ENCODE measurements at places on chromosomes 12 and 14.

- DNase-seq = no peak
Measured at GRCh38 chr14:90302529-90303303, 29.0 kb downstream of the NRDE2 start.

GRCh38 chr12:82383930-82384552 is 25.7 kb downstream of the METTL25 start:
- no peak for DNase-seq

DNA sequence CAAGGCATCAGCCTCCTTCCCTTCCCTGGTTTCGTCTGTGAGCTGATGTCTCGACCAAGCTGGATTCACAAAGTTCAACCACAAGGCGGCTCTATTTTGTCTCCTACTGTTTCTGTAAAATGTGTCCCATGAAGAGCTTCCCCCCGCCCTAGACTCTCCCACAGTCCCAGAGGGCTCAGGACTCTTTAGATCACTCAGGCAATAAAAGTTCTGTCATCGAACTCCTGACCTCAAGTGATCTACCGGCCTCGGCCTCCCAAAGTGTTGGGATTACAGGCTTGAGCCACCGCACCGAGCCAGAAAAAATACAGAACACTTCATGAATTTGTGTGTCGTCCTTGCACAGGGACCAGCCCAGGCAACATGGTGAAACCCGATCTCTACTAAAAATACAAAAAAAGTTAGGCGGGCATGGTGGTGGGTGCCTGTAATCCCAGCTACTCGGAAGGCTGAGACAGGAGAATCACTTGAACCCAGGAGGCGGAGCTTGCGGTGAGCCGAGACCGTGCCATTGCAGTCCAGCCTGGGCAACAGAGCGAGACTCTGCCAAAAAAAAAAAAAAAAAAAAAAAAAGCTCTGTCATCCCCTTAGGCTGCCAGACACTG is 149.4 kb downstream of the BCL11B start:
- DNase-seq = no peak

- no peak for DNase-seq
Measured at GRCh38 chr12:123010110-123010509, 29.6 kb downstream of the ARL6IP4 start.

GRCh38 chr12:1418144-1418543 is 176.2 kb downstream of the FBXL14 start:
- no peak for DNase-seq

DNA sequence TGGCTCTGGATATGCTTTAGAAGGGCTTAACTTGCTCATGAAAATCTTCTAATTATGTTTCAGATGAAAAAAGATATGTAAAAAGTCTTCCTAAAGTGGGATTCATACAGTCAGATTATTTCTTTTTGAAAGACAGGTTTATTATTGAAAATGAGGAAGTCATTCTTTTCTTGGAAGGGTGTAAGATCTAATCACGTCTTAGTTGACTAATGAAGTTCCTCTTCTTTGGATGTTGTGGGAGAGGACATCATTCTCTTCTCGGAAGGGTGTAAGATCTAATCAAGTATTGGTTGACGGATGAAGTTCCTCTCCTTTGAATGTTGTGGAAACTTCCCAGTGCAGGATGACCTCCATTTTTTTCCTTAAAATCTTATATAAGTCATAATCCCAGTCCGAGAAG is 74.9 kb downstream of the ALG10 start:
- no peak for DNase-seq

GRCh38 chr12:62268956-62269355 is 8.8 kb downstream of the USP15 start:
- DNase-seq = no peak

- no peak for DNase-seq
Measured at GRCh38 chr12:90173499-90174197, 465.0 kb upstream of the ATP2B1 start.

DNA sequence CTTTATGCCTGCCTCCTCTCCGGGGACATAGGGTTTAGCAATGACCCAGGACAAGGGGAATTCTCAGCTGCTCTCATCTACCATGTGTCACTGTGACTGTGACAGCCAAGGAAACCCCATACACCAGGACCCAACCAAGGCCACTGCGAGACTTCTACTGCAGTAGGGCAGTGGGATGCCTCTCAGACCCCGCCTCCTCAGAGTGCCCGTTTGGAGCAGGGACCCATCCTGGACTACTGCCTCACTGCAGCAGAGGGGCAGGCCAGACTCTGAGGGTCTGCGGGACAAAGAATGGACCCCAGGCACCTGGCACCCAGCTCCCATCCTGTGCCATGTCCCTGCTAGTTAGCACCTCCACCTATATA is 71.3 kb upstream of the DDX11 start:
- no peak for DNase-seq

DNA sequence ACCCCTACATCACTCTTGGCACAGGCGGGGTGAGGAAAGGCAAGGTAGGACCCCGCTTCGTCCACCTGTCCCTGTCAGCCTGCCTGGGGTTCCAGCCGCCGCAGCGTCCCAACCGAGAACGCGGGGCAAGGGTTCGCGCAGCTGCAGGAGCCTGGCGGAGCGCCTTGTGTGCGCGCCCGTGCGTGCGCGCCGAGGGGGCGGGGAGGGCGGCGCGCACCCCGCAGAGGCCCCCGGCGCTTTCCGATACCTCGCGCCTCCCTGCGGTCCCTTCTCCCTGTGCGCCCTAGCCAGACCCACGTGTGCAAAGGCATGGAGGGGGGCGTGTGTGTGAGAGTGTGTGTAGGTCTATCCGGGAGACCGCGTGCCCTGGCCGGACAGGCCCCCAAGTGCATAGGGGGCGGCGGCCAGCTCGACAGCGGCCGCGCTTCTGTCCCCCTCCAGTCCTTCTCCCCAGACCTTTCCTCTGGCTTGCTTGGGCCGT is 122.4 kb downstream of the TSPAN9 start:
- DNase-seq = no peak

DNA sequence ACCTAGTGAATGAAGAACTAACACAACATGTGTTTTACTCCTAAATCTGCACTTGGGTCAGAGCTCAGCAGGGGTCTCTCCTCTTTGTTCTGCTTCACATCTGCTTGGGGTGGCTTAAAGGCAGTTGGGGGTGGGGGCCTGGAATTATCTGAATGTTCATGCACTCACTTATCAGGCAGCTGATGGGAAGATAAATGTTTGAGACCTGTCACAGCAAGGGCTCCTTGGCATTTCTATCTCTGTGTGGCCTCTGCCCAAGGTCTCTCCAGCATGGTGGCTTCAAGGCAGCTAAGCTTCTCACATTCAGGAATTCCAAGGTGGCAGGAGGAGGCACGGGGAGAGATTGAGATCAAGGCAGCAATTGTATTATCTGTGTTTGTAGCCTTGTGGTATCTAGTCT is 6.4 kb upstream of the HMGA2 start:
- no peak for DNase-seq

DNA sequence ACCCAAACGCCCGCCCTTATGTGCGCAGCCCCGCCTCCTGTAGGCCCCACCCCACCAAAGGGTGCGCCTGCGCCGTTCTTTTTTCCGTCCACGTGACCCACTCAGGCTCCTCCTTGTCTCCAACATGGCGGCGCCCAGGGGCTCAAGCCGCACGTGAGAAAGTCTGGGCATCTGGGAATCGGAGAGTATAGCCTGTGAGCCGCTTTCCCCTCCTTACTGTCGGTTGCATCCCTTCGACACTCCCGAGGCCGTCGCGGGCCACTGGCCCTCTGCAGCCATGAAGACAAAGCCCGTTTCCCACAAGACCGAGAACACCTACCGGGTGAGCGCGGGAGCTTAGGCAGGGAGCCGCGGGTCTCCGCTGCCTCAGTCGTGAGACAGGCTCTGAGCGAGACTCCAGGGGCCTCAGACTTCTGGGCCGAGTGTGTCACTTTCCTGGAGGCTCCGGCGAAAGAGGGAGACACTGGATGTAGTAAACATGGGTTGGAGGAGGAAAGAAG is at the start of gene UTP20:
TSS of gene UTP20 (plus strand) at position 100 of the 500 bp plus-strand sequence. CDS start at position 278, 178 bp downstream.
- peak; percentile 89 for DNase-seq
